Suppressor macrophage treated with lipopolysaccharide for 4 hours (primary cell): ENCODE measurements at places on chromosomes 2 and 18.
A peak's percentile ranks its signal among the peaks of the same experiment; 100 is the strongest.

- no peak for DNase-seq
Measured at GRCh38 chr18:58983260-58984155, 118.8 kb downstream of the ZNF532 start.

DNA sequence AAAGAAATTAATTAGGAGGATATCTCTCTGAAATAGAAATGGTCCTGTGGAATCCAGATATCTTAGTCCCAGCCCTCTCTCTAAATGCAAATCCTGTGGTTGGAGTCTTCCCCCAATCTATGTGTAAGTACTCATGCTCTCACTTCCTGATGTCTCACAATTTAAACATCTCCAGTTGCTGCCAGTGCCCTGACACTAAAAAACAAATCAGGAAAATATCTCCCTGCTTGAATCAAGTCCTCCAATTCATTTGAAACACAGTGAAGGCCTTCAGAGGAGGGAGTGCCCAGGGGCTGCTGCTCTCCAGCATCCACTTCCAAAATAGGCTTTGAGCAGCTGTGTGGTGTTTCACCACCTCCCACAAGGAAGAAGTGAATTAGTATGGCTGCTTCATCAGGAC is 413.8 kb downstream of the RAD51AP2 start:
- DNase-seq: peak; percentile 22

GRCh38 chr18:60596928-60597327 is 224.4 kb upstream of the MC4R start:
- DNase-seq: no peak

DNA sequence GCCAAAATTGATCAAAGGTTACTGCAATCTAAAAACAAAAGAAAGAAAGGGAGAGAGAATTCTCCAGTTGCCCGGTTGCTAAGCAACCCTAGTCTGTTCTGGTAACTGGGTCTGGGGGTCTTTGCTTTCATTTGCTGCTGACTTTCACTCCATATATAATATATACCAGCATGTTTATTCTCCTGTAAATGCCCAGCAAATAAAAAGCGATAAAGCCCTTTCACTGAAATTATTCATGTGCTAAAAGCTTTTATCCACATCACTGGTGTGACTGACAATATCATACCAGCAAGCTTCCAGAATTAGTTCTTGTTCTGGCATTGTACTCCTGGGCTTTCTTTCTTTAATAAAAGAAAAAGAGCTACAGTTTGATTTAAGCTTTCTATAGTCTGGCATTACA is 75.5 kb upstream of the ST8SIA3 start:
- DNase-seq: no peak

DNA sequence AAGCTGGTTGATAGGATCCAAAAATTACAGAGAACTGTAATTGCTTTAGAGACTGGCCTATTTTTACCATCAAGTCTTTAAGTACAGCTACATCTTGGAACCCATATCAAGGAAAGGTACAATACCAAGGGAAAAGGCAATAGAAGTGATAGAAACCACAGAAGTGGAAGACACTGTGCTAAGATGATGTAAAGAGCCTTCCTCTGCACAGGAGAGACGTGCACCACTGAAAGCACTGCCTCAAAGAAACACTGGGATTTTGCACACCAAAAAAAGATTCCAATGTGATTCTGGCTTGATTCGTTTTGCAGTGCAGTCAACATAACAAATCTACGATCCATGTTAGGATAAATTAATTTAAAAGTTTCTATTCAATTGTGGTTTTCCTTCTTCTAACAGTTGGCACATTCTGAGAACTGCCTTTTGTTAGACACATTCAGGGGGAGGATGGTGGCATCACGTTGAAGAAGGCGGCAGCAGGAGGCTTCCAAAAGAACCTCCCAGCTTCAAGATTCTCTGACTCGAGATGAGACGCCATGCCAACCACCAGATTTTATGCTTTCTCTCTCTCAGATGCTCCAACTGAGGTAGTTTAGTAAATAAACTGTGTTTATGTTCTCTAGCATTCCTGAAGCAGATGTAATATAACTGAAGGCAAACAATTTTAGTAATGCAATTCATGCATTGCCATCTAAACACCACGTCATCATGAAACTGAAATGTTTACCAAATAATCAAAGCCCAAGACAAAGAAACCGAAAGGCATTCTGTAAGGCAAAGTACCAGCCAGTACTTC is 102.9 kb downstream of the BCL2 start:
- DNase-seq: no peak

GRCh38 chr2:133265432-133265949 is 302.8 kb downstream of the NCKAP5 start:
- no peak for DNase-seq

DNA sequence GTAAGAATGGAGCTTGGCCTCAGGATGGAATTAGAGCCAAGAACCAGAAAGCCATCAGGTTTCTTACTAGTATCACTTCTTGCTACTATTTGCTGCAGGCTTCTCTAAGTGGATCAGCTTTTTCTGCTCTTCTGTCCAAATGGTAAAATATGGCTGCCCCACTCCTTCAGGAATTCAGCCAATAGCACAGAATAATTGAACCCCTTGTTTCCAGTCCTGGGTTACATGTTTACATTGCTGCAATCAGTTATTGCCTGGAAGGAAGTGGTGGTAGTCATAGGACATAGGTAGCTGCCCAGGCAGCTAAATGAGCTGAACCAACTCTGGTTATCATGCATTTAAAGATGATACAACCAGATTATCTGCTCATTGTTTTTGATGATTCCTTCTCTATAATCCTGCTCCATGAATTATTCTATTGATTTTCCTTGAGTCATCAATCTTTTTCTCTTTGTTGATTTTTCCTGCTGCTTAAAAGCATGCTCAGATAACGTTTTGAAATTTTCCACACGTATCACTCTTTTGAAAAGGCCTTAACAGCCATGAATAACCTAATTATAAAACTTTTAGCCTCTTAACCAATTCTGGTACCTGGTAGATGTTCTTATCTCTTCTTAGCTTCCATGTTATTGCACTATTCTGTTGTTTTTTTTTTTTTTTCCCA is 12.6 kb downstream of the AGPS start:
- DNase-seq: no peak

DNA sequence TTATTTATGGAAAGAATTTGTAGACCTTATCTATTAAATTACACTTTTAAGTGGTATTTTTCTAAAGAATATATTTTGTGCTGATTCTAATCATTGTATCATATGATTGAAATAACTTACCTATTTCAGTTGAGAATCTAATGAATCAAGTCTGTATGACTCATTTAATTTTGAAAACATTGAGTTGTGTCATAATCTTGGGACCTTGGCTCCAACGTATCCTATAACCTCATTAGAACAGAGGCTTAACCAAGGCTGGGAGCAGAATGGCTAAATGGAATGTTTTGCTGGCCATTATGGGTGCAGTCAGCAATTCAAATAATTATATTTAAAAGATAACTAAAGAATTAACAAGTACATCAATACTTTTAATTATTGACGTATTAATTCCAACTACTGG is 19.6 kb upstream of the GULP1 start:
- no peak for DNase-seq

- no peak for DNase-seq
Measured at GRCh38 chr2:111938392-111938791, 40.0 kb downstream of the MERTK start.

- no peak for DNase-seq
Measured at GRCh38 chr18:49967636-49968313, 154.4 kb upstream of the ACAA2 start.

DNA sequence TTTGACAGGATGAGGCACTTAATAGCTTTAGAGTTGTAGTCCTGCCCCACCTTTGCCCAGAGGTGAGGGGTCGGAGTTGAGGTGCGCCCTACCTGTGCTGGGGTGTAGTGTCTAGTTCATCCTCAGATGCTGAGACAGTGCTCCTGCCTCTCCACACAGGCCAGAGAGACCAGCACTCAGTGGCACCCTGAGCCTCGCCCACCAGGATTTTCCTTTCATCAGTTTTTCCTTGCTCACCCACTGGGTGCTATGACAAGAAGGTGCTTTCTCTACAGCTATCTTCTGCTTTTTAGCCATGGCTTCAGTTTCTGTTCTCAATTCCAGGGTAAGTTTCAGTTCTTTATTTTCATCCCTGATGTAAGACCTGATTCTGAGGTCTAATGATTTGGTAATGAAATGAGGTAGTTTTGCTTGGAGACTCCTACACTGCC is 16.8 kb upstream of the TMEM131 start:
- peak; percentile 95 for DNase-seq

DNA sequence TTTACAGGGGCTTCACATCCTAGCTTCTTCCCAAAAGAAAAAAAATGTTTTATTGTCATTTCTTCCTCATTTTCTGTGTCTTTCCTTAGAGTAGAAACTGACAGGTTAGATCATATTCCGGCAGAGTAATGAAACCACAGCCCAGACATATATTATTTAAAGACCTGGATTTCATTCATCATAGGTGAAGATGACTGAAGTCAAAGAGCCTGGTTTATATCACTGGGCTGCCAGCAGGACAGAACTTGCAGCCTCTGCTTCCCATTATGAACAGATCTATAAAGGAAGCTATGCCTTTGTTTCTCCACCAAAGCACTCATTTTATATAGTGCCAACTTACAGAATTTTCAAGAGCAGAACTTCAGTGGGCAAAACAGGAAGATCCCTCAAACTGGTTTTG is 137.9 kb downstream of the METTL4 start:
- no peak for DNase-seq

DNA sequence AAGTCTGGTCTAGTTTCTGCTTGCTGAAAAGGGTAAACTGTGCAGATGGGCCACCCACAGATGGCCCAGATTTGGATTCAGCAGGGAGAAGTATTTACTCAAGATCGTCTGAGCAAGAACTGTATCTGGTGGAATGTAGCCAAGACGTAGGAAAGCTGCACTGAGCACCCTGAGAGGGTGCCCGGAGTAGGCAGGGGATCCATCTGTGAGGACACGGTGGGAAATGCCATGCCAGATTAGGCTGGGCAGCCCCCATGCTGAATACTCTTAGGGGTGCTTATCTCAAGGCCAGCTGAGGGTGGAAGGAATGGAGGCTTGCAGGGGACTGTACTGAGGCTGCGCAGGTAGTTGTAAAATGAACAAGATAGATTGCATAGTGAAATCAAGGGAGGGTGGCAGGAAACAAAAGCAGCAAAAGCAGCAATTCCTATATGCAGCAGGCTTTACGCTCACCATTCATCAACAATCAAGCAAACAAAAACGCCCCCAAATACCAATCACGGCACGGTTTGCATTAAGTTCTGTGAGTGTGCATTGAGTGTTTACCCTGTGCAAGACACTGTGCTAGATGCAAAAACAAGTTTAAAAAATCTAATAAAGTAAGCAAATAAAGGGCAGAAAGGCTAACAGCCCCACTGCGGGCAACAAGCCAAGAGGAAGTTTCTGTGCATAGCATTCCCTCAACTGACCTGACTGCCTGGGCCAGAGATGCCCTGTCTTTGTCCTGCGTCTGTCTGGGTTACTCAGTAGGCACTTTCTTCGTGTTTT is 32.2 kb upstream of the LPIN2 start:
- DNase-seq: peak; percentile 59

- DNase-seq: no peak
Measured at GRCh38 chr18:28045176-28045810, 131.6 kb downstream of the CDH2 start.

- DNase-seq: no peak
Measured at GRCh38 chr18:48826271-48826670, 124.5 kb downstream of the SMAD7 start.

- no peak for DNase-seq
Measured at GRCh38 chr2:194545978-194546377, 1111.0 kb upstream of the SLC39A10 start.

DNA sequence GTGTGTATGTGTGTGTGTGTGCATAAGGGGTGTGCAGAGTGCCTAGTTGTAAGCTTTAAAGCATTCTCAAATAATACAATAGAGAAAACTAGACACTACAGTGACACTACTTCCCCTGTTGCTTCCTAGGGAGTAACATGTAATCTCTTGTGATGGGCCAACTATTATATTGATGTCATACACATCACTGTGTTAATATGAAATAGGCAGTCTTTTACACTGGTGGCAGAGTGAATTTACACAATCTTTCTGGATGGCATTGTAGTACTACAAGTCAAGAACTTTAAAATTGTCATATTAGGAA is 488.0 kb upstream of the ZEB2 start:
- peak; percentile 5 for DNase-seq

GRCh38 chr18:44736664-44737380 is 56.1 kb downstream of the SETBP1 start:
- DNase-seq: no peak

- DNase-seq: no peak
Measured at GRCh38 chr2:10370390-10370789, 67.7 kb downstream of the HPCAL1 start.

DNA sequence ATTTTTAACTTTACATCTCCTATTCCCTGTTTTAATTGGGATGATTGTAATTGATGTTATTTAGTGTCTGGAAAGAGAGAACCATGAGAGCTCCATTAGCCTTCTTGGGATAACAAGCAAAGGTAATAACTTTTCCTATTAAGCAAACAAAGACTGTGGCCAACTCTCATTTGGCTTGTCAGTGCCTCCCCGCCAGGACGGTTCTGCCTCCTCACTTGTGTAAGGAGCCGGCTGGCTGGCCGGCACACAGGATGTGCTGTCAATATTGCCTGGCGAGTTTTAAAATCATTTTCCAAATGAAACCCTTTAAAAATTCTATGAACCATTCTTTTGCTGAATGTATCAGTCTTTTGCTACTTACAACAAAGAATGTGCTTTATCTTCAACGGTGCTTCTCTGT is 898.3 kb downstream of the CPS1 start:
- DNase-seq: no peak

- no peak for DNase-seq
Measured at GRCh38 chr2:182545420-182546167, 118.8 kb upstream of the PDE1A start.

- DNase-seq: no peak
Measured at GRCh38 chr2:28209261-28209691, 183.4 kb upstream of the FOSL2 start.

DNA sequence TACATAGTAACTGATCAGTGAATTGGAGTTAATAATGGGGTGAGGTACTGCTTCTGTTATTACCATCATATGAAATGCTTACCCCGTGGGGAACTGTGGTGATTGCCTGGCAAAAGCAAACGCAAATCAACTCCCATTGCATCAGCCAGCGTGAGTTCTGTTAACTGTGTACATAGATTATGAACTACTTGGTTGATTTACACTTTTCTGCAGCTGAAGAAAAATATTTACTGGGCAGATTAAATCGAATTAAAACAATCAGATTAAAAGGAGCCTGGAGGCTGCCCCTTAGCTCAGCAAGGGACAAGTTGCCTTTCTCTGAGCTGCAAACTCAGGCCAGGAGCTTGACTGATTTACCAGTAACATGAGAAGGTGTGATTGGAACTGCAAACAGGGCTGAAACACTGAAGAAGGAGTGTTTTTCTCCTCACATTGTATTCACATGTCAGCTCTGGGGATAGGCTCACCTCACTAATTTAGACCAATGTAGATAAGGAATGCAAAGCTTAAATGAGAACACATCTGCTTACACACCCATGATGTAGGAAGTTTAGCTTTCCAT is 220.1 kb downstream of the OSR1 start:
- DNase-seq: no peak

GRCh38 chr18:59458575-59458974 is 99.5 kb upstream of the LMAN1 start:
- no peak for DNase-seq
